Stimulated activated CD4-positive, alpha-beta T cell treated with anti-CD3 and anti-CD28 coated beads, Interleukin-4, amount 100 ng/mL, for 1 hour (primary cell): ENCODE measurements at places on chromosomes 1 and 21.

DNA sequence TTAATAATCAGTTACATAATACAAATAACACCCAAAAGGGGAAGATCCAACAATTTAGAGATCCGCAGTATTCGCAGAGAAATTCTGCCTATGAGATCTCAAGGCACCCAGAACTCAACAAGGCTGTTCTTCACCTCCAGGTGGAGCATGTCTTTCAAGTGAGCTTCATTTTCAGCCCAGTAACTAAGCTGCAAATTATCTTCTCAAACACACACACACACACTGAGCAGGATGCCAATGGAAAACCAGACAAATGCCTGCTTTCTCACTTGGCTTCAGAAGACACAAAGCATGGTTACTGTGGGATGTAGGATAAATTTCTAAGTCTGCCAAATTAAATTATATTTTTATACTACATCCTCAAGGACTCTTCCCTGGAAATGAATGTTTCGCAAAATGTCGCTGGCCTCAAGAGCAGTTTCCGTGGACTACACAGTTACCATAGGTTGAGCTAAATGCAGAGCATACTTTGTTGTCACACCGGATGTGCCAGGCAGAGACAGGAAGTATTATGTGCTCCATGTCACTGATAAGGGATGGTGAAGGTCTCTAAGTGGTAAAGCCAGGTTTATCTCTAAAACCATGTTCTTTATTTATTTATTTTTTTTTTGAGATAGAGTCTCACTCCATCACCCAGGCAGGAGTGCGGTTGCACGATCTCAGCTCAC lies 30.3 kb downstream of the UBR4 start:
- DNase-seq, result no peak

- no peak for DNase-seq
These were observed 7.1 kb upstream of the KCNQ4 start for GRCh38 chr1:40776236-40777072.

- DNase-seq, result no peak
These were observed 26.4 kb downstream of the FOXO6 start for GRCh38 chr1:41387667-41388091.

DNA sequence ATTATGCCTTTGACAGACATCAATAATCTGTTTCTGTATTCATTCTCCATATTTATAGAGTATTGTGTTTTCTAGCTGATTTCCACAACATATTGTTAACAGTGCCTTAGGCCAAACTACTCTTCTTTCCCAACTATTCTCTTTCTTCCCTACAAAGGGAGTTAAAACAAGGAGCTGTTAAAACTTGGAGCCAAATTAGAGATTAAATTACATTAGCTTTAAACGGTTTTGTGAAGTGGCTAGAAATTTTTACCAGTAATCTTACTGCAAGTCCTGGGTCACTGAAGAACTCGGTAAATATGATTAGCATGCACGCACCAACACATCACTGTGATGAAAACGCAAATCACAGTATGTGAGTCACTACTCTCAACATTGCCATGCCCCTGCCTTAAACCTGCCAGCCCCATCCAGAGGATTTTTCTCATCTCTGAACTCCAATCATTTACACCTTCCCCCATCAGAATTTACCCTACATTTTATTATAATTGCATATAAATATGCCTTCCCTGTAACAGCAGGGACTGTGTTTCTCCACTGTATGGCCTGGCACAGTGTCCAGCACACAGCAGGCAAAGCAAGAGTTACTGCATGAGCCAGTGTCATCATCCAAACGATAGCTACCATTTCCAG lies 1.5 kb upstream of the PRDX6 start:
- no peak for DNase-seq

GRCh38 chr1:55544826-55545225 lies 329.7 kb upstream of the USP24 start:
- no peak for DNase-seq

DNA sequence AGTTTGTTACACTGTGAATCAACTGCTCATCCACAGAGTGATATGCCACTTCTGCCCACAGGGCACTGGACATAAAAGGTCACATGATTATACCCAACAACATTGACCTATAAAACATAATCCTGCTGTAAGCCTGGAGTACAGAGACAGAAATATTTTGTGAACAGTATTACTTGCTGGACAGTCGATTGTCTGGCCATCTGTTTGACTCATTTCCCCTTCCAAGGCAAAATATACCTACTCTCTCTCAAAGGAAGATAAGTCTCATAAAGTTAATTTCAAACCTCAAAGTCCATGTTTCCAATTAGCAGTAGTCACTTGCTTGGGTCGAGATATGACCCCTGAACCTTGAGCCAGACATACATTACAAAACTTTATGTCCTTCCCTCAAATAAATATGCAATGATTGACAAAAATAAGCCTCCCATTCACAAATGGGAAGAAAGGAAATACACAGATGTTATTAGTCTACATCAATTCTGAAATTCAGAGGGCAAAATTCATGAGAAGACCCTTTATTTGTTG lies 39.3 kb upstream of the RGS18 start:
- no peak for DNase-seq

GRCh38 chr1:163366555-163366954 lies 44.8 kb downstream of the NUF2 start:
- DNase-seq, result no peak

GRCh38 chr1:5977494-5978444 lies 14.5 kb downstream of the NPHP4 start:
- DNase-seq, result no peak

DNA sequence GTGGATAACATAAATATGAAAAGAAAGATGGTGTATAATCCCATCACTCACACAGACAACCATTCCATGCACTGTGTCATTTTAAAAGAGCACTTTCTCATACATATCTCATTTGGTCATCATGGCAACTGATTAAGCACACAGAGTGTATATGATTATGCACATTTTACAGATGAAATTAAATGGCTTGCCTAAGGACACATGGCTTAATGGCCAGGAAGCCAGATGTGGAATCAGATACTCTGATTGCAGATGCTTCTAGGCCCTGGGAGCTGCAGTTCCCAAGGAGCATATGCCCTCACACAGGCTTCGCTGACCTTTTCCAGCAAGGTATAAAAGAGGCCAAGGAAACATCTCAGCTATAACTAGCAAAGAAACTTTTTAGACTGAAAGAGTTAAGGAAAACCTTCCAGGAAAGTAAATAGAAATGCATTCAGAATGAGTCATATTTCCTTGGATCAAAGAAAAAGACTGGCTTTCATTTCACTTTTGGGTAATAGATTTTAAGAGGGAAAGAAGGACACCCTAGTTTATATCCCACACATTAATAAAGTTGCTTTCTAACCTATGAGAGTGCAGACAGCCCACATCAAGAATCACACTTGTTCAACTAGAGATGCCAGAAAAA lies 19.6 kb upstream of the FAM89A start:
- no peak for DNase-seq

DNA sequence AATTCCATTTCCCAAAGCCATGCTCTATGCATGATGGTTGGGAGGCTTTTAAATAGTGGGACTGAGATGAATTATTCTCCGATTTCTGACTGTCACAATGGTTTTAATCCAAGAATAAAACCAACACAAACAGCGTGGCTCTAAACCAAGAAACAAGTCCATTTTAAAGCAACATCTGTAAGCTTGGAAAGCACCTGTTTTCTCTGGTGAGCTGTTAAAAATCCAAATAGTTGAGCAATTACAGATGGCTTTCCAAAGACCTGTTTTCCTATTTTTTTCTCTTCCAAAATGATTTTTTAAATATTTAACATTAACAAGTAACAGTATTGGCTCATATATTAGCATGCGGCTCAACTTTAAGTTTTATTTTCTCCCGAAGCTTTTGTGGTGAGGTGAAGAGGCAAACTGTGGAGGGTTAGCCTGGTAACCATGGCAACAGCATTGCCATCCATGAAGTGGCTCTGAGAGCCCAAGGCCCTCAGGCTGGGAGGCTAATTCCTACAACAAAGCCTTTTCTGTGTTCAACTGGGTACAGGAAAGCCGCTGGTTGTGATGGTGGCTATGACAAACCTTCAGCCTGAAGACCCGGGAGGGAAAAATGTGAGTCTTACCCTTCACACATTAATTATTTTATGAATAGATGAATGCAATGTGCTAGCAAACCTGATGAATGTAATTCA lies 56.7 kb upstream of the B3GALT5 start:
- no peak for DNase-seq

GRCh38 chr1:40783001-40783905 lies at the start of gene KCNQ4:
TSS of gene KCNQ4 (plus strand) at chr1:40783787. CDS start at chr1:40784094, 307 bp downstream.
- peak; percentile 39 for DNase-seq

DNA sequence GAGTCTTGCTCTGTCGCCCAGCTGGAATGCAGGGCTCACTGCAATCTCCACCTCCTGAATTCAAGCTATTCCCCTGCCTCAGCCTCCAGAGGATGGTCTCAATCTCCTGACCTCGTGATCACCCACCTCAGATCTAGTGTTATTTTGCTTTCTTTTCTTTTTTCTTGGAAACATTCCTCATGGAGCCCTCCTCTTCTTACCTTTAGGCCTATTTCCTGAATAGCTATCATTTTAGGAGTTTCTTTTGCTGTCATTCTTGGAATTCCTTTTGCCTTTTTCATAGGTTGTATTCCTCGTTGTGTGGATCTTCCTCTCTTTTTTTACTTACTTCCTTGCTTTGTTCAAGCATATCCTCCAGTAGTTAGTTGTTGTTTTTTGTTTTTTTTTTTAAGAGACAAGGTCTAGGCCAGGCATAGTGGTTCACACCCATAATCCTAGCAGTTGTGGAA lies 173.8 kb downstream of the RASAL2 start:
- no peak for DNase-seq

- DNase-seq, result no peak
These were observed 49.7 kb upstream of the ACTRT2 start for GRCh38 chr1:2971609-2972008.

GRCh38 chr1:207883660-207884250 lies 27.2 kb downstream of the CD34 start:
- DNase-seq, result no peak

- no peak for DNase-seq
These were observed 35.8 kb downstream of the SPEN start for GRCh38 chr1:15883326-15883725.

GRCh38 chr1:27634985-27635367 lies at the start of gene FGR:
TSS of gene FGR (minus strand) at chr1:27635185. CDS start at chr1:27623916, 11,269 bp downstream.
- DNase-seq, result no peak

GRCh38 chr1:83639785-83640184 lies 359.1 kb downstream of the TTLL7 start:
- no peak for DNase-seq

DNA sequence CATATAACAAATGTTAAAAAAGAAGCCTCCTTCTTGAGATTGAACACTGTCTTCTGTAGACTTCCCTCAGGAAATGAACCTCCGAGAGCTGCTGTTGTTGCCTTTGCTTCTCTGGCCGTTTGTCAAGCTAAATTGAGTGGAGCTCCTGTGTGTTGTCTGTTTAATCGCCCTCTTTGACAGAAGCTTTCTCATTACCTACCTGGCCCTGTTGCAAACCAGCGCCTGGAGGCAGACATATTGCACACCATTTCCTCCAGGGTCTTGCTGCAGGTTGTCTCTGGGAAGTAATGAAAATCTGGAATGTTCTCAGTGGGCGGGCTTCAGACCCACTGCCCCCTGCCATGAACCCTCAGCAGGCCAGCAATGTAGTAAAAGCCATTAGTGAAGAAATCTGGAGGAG lies 83.3 kb downstream of the GABPA start:
- DNase-seq, result no peak
